ENCODE measurements at places on chromosomes 5 and 9.
A peak's percentile ranks its signal among the peaks of the same experiment; 100 is the strongest.

- DNase-seq: no peak
Measured at GRCh38 chr5:176822793-176823481, 12.6 kb downstream of the UNC5A start.

GRCh38 chr5:80125022-80125961 lies 90.1 kb downstream of the THBS4 start:
- no peak for DNase-seq

DNA sequence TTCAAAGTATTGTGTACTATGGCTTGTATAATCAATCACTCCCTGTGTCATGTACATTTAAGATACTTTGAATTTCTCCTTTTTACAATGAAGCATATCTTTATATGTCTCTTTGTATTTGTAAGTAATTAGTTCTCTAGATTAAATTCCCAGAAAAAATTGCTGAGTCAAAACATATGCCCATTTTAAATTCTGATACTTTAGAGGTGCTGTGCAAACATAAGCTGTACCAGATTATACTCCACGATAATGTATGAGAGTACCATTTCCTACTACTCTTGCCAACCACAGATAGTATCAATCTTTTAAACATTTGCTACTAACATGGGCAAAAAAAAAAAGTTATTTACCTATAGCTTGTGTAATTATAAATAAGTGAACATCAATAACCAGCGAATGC lies 18.3 kb downstream of the DCAF10 start:
- DNase-seq: no peak

DNA sequence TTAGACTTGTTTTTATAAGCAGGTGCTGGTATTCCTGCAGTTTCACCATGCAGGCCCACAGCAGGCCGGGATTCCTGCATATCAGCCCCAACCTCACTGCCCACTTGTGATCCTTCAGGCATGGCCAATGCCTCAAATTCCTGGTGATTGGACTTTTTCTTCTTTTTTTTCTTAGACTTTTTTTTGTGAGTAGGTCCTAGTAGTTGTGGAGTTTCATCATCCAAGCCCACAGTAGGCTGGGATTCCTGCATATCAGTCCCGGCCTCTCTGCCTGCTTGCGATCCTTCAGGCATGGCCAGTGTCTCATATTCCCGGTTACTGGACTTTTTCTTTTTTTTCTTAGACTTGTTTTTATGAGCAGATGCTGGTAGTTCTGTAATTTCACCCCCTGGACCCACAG lies 4.8 kb downstream of the TTF1 start:
- DNase-seq: no peak

GRCh38 chr5:59333416-59333815 lies 560.1 kb downstream of the PDE4D start:
- no peak for DNase-seq

GRCh38 chr9:113302792-113303418 lies at the start of gene RNF183:
TSS of gene RNF183 (minus strand) at chr9:113303376. CDS start at chr9:113298184, 5,192 bp downstream.
- DNase-seq: no peak

DNA sequence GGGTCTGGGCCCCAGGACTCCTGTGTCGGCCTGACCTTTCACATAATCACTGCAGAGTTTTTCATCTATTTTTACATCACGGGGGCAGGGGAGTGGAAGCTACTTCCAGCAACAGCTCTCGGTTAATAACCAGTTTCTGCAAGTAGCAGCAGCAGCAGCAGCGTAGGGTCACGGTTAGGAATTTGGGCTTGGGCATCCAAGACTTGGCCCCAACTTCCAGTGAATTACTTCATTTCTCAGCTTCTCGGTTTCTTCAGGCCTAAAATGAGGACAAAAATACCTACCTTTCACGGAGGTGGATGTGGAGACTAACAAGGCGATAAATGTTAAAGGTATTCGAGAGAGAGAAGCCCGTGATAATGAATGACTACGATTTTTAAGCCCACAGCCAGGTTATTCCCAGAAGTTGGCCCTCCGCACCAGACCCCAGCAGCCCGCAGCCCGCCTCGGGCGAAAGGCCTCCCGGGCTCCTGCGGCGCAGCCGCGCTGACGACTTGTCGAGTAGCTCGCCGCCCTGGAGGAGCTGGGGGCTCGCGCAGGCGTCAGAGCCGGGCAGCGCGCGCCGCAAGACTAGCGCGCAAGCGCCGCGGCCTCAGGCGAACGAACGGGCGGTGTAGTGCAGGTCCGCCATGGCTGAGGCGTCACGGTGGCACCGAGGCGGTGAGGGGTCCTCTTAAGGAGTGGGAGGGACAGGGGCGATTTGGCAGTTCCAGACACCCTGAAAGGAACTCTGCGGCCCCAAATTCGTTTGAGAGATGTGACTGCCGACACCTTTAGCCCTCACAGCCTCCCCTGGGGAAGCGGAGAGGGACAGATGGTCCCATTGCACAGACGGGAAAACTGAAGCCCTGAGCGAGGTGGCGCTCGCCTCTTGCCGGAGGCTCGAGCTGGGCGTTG lies at the start of gene PKD2L2:
Gene PKD2L2, plus strand, starts transcription at position 595 of the 897 bp plus-strand sequence. Its CDS starts 35 bp downstream, at position 630.
- peak; percentile 60 for DNase-seq

DNA sequence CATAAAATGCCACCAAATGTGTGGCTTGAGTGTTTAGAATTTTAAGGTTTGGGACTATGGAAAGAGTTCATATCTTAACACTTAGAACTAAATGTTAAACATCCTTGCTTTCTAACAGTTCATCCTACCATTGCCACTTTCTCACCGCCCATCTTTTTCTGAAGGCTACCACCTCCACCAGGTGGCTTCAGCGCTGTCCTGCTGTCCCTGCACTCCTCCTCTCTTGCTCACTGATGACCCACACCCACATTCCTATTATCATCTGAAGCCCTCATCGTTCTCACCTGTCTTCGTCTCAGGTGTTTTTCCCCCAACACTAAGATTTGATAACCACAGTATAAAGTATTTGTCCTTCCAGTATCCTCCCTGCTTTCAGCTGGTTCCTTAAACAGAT lies 7.4 kb downstream of the MEGF10 start:
- no peak for DNase-seq

DNA sequence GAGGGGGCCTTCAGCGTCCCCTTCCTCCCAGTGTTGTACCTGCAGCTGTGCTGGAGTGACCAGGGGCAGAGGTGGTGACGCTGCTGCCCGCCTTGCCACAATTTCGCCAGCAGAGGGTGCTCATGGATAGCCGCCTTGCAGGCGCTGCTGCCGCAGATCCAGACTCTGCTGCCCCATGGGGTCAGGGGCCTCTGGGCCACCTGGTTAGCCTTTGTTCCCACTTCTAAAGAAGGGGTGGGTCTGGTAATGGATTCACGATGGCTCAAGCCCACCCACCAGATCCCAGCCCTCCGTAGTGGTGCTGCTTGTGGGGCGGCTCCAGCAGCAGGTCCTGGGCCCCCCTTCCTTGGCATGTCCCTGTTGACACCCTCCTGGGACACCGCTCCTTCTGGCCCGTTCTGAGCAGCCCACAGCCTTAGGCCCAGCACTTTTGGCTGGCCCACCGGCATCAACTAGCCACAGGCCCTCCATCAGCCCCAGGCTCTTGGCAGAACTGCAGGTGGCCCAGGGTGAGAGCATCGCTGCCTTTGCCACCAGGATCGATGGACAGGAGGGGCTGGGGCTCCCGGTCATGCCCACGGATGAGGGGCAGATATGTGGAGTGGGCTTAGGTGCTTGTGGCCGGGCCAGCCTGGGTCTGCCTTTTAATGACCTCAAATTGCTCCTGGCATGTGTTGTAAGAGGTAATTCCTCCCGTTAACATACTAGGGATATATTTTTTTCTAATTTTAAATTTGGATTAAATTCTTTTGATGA lies 57.2 kb downstream of the COL5A1 start:
- peak; percentile 86 for DNase-seq

- DNase-seq: no peak
Measured at GRCh38 chr5:156155598-156155997, 171.4 kb upstream of the SGCD start.

GRCh38 chr5:60639544-60639943 lies 60.4 kb downstream of the DEPDC1B start:
- no peak for DNase-seq

DNA sequence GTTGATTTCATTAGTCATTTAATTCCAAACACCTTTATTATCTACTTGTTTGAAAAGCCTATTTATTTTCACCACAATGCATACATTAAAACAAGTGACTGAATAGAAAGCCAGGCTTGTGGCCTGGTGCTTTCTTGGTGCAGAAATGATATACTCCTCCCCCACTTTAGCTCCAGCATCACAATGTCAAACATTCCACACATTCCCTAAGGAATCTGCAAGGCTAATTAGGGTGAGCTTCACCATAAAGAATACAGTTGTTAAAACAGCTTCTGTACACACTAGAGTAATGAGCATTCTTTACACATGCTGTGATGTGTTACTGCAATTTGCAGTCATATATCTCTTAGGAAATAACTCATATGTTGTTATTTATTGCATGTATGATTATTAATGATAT lies 705.7 kb downstream of the CETN3 start:
- DNase-seq: no peak

DNA sequence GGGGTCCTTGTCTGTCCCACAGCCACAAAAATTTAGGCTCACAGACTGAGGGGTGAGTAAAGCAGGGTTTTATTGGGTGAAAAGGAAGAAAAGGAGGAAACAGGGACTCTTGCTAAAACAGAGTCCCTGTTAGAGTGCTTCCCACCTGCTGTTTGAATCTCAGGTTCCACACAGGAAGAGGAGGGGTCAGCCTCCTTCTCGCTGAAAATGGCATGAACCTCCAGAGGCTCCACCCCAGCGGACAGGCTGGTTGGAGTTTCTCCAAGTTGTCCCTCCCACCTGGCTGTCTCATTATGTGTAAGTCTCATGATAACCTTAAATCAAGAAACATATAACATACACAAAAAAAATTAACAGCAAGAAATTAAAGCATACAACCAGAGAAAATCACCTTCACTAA lies 28.3 kb upstream of the UHRF2 start:
- DNase-seq: no peak

- no peak for DNase-seq
Measured at GRCh38 chr5:86997516-86997915, 270.2 kb upstream of the RASA1 start.

- no peak for DNase-seq
Measured at GRCh38 chr9:137740312-137740711, 121.5 kb downstream of the EHMT1 start.

- DNase-seq: no peak
Measured at GRCh38 chr5:154189256-154189818, 1.2 kb upstream of the GALNT10 start.

- no peak for DNase-seq
Measured at GRCh38 chr5:142531977-142532780, 153.7 kb downstream of the FGF1 start.

GRCh38 chr5:123756318-123756665 lies 244.3 kb downstream of the CSNK1G3 start:
- no peak for DNase-seq

DNA sequence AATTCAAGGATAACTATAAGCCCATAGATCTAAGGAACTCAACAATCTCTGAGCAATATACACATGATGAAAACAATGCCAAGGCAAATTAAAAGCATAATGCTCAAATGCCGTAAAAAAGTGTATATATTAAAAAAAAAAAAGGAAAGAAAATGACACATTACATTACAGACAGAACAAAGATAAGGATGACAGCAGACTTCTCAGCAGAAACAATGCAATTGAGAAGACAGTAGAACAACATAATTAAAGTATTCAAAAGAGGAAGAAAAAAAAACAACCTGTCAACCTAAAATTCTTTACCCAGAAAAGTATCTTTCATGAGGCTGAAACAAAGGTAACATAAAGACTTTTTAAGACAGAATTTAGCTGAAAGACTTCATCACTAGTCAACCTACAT lies 591.7 kb downstream of the ZNF608 start:
- DNase-seq: no peak

GRCh38 chr9:135049460-135049859 lies 38.0 kb upstream of the OLFM1 start:
- DNase-seq: no peak

DNA sequence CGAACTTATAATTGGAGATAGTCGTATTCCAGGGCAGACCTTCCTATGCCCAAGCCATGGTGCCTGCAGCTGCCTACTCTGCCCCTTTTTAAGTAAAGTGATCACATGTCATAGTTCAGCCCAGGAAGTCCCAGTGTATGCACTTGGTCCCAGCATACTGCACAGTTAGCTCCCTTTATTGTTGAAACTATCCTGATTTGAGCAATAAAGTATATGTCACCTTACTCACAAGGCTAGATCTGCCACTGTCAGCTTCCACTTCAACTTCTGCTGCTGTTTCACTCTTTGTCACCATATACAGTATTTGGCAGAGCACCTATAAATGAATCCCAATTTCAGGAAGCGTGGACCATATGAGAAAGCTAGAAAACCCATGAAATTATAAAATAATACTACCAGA lies 103.8 kb upstream of the PTGER4 start:
- DNase-seq: no peak

GRCh38 chr5:29276371-29276770 lies 1917.1 kb upstream of the CDH6 start:
- no peak for DNase-seq

GRCh38 chr5:65646938-65647337 lies 22.1 kb downstream of the SHLD3 start:
- DNase-seq: no peak

- DNase-seq: peak; percentile 65
Measured at GRCh38 chr9:133428617-133429101, 6.5 kb downstream of the ADAMTS13 start.

GRCh38 chr9:68496356-68496755 lies 44.3 kb downstream of the TMEM252 start:
- no peak for DNase-seq

- DNase-seq: no peak
Measured at GRCh38 chr5:78783434-78784130, 135.0 kb upstream of the LHFPL2 start.

- no peak for DNase-seq
Measured at GRCh38 chr5:4949108-4949507, 191.0 kb upstream of the ADAMTS16 start.

DNA sequence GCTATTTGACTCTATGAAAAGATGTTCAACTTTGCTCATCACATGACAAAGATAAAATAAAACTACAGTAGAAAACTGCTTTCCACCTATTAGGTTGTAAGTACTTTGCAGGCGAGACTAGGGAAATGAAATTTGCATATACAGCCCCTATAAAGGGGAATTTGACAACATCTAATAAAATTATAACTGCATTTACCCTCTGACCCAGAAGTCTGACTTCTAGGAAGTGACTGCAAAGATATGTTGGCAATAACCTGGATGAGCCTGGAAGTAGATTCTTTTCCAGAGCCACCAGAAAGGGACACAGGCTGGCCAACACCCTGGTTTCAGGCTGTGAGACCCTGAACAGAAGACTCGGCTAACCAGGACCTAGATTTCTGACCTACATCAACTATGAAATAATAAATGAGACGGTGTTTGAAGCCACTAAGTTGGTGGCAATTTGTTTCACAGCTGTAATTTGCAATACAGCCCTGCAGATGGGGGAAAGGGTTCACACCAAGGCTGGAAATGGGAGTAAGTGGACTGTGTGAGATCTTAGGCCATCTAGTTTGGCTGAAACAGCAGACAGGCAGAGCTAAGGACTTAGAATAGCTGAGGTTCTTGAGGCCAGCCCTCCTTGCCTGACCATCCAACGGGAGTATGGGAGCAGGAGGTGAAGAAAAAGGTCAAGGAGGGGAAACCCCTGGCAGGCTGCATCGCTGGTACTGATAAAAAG lies 106.6 kb downstream of the SIL1 start:
- DNase-seq: no peak

GRCh38 chr9:133250741-133251170 lies 24.2 kb downstream of the ABO start:
- DNase-seq: no peak

- peak; percentile 14 for DNase-seq
Measured at GRCh38 chr5:132497488-132497997, 7.0 kb upstream of the IRF1 start.

- no peak for DNase-seq
Measured at GRCh38 chr9:113488490-113488889, 25.0 kb downstream of the RGS3 start.

GRCh38 chr5:151598984-151599383 lies 7.9 kb upstream of the FAT2 start:
- no peak for DNase-seq

- no peak for DNase-seq
Measured at GRCh38 chr5:567664-568060, 43.4 kb upstream of the SLC9A3 start.
